ENCODE measurements at places on chromosomes 16 and 17.

DNA sequence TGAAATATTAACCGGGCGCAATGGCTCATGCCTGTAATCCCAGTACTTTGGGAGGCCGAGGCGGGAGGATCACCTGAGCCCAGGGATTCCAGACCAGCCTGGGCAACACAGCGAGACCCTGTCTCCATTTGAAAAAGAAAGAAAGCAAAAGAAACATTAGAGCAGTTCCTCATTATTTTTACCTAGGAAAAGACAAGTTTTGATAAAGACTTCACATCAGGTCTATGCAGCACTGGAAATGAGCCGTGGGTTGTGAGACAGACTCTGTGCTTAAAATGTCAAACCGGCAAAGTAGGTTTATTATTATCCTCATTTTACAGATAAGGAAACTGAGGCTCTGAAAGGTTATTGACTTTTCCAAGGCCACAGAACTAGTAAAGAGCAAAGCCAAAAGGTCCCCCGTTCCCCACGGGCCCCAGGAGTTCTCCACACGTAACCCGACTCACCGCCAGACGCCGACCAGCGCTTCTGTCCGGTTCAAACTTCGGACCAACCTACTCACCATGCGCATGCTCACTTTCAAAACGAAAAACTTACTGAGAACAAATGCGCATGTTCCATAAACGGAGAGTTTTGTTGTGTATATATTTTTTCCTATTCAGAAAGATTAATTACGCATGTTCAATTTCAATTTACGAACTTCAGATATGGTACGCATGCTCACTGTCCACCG lies 356 bp downstream of the TUBD1 start:
- DNase-seq: no peak

- DNase-seq: no peak
Observed at GRCh38 chr17:35084987-35085386, 21.5 kb upstream of the RFFL start.

DNA sequence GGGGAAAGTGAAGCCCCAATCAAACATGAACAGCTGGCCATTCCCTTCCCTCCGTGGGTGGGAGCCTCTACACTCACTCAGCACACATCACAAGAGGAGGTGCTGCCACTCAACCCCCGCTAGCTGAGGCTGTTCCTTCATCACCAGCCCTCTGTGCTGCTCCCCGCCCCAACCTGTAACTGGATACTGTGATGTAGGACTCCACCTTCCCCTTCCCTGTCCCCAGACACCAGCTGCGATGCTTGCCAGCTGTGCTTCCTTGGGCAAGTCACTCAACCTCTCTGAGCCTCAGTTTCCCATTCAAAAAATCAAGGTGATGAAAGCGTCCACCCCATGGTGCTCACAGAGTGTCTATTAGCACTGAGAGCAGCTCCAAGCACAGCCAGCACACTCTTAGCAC lies 273.2 kb downstream of the MRTFB start:
- no peak for DNase-seq

DNA sequence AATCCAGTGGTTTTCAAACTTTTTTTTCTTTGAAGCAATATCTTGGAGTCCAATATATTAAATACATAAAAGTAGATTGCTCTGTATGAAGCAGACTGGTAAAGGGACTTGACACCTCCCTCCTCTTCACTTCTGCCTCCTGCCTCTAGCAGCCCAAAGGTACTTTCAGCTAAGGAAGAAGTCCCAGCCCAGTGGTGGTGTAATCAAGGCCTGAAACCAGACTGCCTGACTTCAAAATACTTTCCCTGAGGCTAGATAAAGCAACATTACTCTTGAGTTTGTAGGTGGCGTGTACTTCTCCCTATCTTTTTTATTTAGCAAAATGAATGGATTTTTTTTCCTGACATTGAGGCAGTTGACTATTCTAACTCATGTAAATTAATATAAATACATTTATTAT lies 122.4 kb upstream of the TMEM97 start:
- no peak for DNase-seq

DNA sequence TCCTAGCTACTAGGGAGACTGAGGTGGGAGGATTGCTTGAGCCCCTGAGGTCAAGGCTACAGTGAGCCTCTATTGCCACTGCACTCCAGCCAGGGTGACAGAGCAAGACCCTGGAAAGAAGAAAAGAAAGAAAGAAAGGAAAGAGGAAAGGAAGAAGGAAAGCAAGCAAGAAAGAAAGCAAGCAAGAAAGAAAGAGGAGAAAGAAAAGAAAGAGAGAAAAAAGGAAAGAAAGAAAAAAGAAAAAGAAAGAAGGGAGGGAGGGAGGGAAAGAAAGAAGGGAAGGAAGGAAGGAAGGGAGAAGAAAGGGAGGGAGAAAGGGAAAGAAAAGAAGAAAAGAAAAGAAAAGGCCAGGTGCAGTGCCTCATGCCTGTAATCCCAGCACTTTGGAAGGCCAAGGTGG lies 9.0 kb downstream of the ACTG1 start:
- DNase-seq: no peak

All from activated naive CD8-positive, alpha-beta T cell treated with anti-CD3 and anti-CD28 coated beads for 36 hours (primary cell).